ENCODE measurements at places on chromosomes 12 and 14. TPM values are rescaled to one million over a fixed set of nuclear protein-coding genes. Genes with fewer than 3 reads are reported as not detected.

The NANOG gene
- not detected for total RNA-seq

The CISTR gene
- not detected for total RNA-seq

- DNase-seq = peak; percentile 39
These were observed 56.6 kb downstream of the GALNT16 start for GRCh38 chr14:69316449-69317101.

DNA sequence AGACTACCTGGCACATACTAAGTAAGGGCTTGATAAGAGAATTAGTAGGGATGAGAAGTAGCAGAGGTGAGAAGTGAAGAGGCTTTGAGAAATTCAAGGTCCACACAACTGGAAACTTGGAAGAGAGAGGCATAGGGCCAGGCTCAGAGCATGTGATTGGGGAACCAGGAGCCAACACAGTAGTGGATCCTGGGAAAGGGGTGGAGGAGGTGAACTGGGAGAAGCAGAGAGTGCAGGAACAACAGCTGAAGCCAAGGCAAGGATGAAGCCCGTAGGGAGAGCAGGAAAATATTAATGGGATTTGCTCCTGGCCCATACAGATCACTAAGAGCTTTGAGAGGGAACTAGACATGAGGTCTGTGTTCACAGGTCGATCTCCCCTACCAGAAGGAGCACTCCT, 1.4 kb upstream of the ITGB7 start:
- no peak for DNase-seq

The ZDHHC22 gene
- total RNA-seq = not detected

DNA sequence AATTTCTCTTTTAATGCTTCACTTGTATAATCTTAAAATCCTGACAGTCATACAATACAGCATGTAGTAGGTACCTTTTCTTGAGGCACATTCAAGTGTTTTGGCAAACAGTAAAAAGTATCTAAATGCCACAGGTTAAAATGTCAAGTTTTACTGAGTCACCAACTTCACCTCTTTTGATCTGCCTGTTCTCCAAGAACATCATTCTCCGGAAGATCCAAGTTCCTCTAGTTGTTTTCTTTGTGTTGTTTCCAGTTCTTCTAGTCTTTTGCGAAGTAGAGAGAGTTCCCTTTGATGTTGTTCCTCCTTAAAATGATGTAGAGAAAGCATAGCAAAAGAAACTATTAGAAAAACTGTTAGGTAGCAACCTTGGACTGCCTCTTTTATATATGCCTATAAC, 151.1 kb downstream of the CEP83 start:
- no peak for DNase-seq

DNA sequence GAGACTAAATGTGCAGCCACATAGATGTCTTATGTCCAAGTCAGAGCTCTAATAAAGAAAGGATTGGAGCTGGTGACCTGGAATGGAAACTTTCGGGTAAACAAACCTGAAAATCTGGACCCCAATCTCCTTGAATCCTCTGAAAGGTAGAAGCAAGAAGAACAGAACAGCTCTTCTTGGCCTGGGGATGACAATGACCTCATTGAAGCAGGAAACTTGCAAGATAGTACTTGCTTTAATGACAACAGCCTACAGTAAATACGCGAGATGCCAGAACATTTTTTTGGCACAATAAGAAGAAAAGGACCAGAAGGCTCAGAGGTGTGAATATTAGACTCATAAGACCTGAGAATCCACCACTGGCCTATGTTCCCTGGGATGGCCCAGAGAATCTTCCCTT, 4.1 kb upstream of the PRIMA1 start:
- no peak for DNase-seq

DNA sequence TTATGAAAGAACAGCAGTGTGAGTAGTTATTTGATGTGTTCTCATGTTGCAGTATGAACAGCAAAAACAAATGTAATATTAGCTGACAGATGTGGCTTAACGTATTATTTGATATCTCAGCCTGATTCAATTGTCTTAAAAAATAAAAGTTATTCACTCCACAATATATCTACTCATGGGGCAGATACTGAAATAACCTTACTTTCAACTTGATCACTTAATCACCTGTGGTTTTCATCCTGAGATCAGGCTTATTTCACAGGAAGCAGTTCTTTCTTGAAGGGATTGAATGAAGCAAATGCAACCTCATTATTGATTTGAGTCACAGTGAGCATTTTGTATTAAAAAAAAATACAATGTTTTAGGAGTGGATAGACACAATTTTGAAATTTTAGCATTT, 90.3 kb downstream of the AKAP6 start:
- DNase-seq = no peak

The CFAP54 gene
- 0.75 TPM for total RNA-seq

DNA sequence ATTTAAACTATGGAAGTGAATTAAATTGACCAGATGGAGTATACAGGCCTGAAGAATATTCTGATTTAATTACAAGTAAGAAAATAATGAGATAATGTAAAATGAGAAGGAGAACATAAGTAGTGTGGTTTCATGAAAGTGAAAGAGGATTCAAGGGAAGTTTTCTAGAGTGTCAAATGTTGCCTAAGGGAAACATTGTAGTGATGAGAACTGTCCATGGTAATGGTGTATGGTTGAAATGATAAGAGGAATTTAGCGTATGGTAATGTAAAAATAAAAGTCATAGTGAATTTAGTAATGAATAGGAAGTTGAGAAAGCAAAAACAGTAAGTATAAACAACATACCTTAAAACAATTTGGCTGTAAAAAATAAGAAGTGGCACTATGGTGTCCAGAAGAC, 1954.6 kb upstream of the FLRT2 start:
- DNase-seq = no peak

GRCh38 chr12:153080-153746, 60.7 kb downstream of the SLC6A12 start:
- peak; percentile 84 for DNase-seq

The LTBR gene
- total RNA-seq = 156 TPM
